Right cardiac atrium (tissue), 5 donors: ENCODE measurements at places on chromosomes 4 and X. TPM values are rescaled to one million over a fixed set of nuclear protein-coding genes. Genes with fewer than 3 reads are reported as not detected.

- no peak for DNase-seq
Observed at GRCh38 chrX:29488919-29489318, 726.4 kb upstream of the MAGEB2 start.

DNA sequence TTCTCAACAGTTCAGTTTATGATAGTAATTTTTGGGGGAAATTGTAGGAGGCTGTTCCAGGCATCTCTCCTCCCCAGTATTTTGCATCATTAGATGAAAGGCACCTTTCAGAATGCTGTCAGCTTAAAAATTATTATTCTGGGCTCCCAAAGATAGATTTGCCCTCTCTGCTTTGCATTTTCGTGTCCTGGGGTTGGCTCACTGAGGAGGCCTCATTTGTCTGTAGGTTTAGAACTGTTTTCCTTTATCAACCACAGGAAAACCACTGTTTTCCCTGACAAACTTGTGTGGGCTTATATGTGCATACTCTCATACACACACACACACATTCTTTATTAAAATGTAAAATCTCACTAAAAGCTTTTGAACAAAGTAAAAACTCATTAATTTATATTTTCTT, 197.2 kb upstream of the VCX3A start:
- no peak for DNase-seq

DNA sequence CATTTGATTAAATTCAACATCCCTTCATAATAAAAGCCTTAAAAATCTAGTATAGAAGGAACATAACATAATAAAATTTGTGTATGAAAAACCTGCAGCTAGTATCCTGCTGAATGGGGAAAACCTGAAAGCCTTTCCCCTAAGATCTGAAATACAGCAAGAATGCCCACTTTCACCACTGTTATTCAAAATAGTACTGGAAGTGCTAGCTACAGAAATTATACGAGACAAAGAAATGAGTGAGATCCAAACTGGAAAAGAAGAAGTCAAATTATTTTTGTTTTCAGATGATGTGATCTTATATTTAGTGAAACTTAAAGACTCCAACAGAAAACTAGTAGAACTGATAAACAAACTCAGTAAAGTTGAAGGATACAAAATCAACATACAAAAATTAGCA, 152.9 kb downstream of the RTL3 start:
- DNase-seq = no peak

DNA sequence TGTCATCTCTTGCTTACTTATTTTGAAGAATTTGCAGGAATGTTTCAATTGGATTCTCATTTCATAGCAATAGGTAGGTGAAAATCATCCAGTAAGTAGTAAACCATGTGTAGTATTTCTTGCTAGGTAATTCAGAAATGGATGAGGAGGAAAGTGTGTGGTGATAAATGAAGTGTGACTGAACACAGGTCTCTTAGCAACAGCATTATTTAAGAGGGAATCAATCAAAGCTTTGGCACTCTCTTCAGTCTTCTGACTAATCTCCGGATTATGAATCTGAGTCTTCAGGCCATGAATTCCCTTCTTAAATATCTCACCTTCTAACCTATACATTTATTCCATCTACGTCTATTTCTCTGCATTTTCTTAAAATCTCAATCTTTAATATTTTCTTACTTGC, 55.8 kb upstream of the ARHGAP24 start:
- DNase-seq = no peak

- no peak for DNase-seq
Observed at GRCh38 chr4:139664442-139664841, 1.2 kb upstream of the MGST2 start.

DNA sequence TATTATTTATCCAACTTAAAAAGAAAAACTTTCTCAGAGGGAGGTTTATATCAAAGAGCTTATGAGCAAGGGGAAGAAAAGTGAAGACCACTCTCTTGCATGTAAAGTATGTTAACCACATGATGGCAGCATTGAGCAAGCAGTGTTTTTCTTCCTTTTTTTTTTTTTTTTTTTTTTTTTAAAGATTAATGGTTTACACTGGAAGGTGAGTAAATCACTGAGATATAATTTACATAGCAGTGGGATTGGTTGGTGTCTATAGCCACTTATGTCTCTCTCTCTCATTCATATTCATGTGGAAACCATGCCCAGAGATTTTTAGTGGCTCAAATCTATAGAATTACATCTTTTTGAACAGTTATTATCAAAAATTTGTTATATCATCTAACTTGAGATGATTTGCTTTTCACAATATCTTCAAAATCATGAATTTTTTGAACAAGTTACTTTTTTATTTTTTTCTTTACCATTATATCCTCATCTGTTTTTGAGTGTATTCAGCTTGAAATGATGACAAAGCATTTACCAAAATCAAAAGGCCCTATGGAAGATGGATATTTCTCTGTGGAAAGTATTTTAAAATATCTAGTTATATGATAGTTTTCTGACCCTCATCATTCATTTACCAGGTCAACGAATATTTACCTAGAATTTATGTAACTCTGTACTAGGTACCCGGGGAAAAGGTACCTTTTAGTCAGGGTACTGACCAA, 31.6 kb downstream of the MTHFD2L start:
- no peak for DNase-seq

The SPANXA1 gene
- not detected for total RNA-seq

The SOD3 gene
- 129 TPM for total RNA-seq
